ENCODE measurements at places on chromosomes 2 and 18. TPM values are rescaled to one million over a fixed set of nuclear protein-coding genes. Genes with fewer than 3 reads are reported as not detected.
A peak's percentile ranks its signal among the peaks of the same experiment; 100 is the strongest.

DNA sequence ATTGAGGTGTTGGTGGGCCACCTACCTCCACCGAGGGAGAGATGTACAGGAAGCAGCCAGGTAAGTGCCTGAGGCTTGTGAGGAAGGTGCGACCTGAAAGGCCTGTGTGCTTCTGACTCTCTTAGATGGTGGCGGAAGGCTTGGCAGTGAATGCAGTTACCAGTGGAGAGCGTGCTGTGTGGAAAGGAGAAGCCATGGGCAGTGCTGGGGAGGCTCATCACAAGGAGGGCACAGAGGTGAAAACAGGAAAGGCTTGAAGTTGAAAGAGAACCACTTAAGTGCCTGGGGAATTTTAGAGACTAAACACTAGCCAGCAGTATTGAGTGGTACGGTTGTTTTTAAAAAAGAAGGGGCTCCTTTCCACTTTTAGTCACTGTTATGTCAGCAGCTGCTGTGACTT lies 130.9 kb downstream of the ZNF407 start:
- no peak for DNase-seq

GRCh38 chr2:234469972-234470371 lies 26.9 kb downstream of the ARL4C start:
- no peak for DNase-seq

- DNase-seq, result no peak
Measured at GRCh38 chr2:203720915-203721672, 14.7 kb downstream of the CD28 start.

DNA sequence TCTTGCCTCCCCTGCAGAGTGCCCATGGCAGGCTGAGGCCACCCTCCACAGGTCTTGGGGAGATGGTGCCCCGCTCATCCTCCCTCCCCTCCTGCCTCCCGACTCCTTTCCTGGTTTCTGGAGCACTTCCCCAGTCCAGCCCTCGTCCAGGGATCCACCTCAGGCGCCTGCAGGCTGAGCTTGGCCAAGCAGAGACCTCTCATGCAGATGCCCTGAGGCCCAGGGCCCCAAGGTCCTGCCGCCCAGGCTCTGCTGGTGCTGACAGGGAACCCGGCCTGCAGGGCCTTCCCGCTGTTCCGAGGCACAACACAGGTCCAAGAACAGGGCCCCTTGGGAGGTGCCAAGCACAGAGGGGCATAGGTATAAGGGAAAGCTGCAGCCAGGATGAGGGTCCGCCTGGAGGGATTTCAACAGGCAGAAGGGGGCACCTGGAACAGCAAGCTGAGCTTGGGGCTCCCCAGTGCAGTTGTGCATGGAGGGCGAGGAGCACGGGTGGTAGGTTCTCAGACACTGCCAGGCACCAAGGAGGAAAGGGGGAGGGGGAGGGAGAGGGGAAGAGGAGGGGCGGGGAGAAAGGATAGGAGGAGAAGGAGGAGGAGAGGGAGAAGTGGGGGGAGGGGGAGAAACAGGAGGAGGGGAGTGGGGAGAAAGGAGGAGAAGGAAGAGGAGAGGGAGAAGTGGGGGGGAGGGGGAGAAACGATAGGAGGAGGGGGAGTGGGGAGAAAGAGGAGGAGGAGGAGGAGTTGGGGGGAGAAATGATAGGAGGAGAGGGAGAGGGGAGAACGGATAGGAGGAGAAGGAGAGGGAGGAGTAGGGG lies 1.2 kb upstream of the ANO7 start:
- DNase-seq, result no peak

The CCDC150 gene
- total RNA-seq, result 0.81 TPM

- DNase-seq, result no peak
Measured at GRCh38 chr2:232386740-232387450, 8.3 kb downstream of the ALPP start.

The HMSD gene
- total RNA-seq, result not detected

GRCh38 chr2:27992787-27993401 lies 102.4 kb downstream of the BABAM2 start:
- no peak for DNase-seq

The GREB1 gene
- total RNA-seq, result 0.27 TPM

- DNase-seq, result no peak
Measured at GRCh38 chr2:113831161-113831560, 58.7 kb upstream of the ACTR3 start.

GRCh38 chr18:37570336-37570930 lies 4.8 kb upstream of the CELF4 start:
- no peak for DNase-seq

GRCh38 chr2:171762879-171763573 lies 75.8 kb downstream of the DYNC1I2 start:
- no peak for DNase-seq

The COL5A2 gene
- total RNA-seq, result 0.54 TPM

DNA sequence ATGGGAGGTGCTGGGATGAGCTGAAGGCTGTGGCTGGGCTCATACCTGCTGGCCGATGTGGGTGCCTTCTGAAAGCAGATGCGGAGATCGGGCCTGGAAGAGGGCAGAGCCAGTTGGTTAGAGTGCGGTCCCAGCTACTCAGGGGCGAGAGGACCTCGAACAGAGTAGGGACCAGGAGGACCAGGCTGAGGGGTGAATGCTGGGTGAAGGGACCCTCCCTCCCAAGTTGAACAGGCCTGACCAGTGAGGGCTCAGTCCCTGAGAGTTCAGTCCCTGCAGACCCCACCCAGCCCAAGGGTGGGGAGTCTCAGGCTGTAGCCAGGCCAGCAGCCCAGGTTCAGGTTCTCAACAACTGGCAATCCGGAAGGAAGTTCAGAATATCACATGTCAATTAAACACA lies 232.8 kb upstream of the HS6ST1 start:
- DNase-seq, result no peak

DNA sequence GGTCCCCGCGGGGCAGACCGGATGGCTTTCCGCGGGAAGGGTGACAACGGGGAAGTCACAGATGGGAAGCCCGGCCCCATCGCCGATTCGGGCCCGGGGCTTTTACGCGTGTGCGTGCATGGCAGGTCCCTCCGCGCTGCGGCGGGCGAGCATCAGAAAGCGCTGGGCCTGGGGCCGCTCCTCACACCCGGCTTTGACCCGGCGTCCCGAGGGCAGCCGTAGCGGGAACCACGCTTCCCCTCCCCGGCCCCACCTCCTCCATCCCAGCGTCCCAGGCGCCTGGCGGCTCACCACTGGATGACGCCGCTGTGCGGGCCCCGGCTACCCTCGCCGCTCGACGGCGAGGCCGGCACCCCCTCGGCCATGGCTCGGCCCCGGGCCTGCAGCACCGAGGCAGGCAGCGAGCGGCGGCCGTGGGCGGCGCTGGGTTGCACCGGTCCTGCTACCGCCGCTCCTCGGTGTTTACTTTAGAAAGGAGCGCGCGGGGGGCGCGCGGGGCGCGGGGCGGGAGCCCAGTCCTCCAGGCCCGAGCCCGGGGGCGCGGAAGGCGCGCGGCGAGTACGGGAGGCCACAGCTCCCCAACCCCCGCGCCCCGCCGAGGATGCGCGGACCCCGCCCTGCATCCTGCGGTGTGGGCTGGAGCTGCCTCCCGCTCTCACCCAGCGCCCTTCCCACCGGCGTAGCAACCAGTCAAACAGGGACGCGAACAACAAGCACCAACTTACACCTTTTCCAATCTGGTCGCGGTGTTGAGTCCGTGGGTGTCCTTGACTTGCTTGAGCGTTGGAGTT lies 806 bp downstream of the RFX8 start:
- peak; percentile 11 for DNase-seq

GRCh38 chr2:209368406-209368805 lies 55.4 kb upstream of the MAP2 start:
- no peak for DNase-seq

- no peak for DNase-seq
Measured at GRCh38 chr18:32373505-32373904, 97.2 kb downstream of the GAREM1 start.

GRCh38 chr2:115596659-115597375 lies 1154.4 kb downstream of the DPP10 start:
- DNase-seq, result no peak

The PPIG gene
- 8.3 TPM for total RNA-seq

GRCh38 chr18:44627280-44627679 lies 53.4 kb upstream of the SETBP1 start:
- no peak for DNase-seq

DNA sequence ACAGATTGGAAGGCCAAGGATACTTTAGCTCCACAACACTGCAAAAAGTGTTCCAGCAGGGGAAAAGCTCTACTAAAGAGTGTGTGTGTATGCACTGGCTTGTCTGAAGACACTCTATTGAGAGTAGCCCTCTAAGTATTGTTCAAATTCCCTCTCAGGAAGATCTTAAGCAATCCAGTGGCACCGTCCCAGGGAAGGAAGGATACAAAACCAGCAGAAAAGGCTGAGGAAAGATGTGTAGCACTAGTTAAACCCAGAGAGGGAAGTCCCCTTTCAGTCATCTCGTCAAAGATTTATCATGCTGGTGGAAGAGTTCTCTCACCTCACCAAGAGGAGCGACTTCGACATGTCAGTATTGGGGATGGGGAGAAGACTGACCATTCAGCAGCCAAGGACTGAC lies 50.5 kb downstream of the DHRS9 start:
- DNase-seq, result no peak

The IWS1 gene
- total RNA-seq, result 12.1 TPM

DNA sequence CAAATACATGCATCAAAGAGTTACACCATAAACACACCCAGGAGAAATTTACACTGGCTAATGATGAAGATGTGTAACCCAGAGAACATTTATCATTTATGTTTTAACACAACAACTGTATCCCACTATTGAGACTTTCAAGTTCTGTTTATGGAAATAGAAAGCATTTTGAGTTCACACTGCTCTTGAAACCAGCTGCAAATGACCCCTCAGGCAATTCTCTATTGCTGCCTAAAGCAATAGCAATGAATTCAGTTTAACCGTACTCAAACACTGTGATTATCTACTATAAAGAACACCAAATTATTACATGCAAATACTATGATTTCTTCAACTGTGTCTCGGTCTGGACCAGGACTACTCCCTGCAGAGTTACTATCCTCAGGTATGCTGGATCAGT lies 452.7 kb upstream of the NRXN1 start:
- no peak for DNase-seq

The PIKFYVE gene
- total RNA-seq, result 39.3 TPM
